ENCODE measurements at places on chromosomes 3 and 15.

DNA sequence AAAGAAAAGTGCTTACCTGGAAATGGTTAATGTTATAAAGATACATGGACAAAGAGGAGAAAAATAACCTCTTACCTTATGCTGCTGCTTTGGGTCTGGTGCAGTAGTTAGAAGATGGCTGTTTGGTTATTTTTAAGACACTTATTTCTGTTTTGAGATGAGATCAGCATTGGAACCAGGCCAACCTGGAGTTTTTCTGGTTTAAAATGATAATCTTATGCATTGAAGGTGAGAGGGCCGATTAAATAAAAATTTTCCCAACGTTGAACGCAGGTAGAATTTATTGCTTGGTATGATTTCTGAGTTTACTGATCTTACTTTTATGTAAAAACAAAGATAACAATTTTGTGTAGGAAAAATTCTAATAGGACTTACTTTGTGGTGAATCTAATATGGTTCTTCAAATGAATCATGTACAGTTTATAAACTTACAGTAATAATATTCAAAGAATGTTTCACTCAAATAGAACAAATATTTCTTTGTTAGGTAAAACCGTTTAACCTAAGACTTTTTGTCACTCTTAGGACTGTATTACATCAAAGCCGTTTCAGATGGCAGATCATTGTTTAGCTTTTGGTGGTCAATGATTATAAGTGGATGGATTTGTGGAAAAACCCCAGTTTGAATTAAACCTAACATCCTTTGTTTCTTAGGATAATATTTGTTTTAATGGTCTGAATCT, 14.9 kb downstream of the UBE2E2 start:
- no peak for DNase-seq

DNA sequence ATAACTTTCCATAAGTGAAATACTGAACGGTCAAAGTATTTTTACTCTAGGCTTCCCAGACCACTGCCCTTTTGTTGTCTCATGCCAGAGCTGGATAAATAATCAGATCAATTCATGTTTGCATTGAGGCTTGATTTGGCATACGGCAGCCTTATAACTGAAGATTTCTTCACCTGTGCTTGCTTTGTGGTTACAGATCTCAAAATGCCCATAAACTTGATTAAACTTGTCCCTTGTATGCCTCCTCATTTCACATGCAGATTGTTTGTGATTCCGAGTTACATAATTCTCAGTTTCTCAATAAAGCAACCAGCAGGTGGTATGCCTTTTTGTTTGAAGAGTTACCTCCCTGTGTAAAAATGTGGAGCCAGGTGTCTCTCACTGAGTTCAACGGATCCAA, 211.4 kb upstream of the LRIG1 start:
- DNase-seq = no peak

DNA sequence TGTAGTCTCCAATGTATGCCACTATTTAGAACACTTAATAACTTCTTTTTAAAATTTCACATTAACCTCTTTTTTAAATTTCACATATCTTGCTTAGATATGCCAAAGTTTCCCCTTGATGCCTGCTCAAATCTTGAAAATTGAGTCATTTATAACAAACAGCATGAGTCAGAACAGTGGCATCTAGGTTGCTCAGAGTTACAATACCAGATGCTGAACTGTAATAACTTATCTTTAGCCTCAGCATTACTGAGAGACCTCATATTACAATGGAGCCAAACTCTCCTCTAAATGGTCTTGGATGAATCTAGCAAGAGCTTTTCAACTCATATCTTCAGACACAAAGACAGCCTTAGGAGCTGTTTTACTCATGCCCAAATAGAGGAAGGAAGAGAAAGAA, 439.3 kb upstream of the ARPP21 start:
- no peak for DNase-seq

- DNase-seq = no peak
These were observed 429.5 kb downstream of the OCA2 start for GRCh38 chr15:27669641-27670040.

- peak; percentile 40 for DNase-seq
These were observed 76.4 kb downstream of the BBX start for GRCh38 chr3:107598926-107599771.

DNA sequence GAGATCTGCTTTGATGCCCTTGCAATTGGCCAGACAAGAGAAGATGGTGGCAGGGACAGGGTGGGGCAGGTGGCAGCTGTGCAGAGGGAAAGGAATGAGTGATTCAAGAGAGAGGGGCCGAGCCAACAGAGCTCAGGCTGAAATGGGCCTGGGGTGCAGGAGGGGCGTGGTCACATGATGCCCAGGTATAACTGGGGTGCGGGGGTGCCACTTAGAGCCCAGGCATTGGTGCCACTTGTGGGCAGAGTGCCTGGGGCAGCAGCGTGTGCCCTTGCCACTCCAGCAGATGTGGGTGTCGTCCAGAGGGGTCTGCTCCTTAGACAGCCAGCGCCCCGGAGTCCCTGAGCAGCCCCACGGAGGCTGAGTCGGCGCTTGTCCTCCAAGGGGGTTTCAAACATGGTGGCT, 88.7 kb downstream of the PLXNA1 start:
- DNase-seq = no peak

GRCh38 chr15:37375519-37375918, 275.2 kb upstream of the MEIS2 start:
- DNase-seq = no peak

DNA sequence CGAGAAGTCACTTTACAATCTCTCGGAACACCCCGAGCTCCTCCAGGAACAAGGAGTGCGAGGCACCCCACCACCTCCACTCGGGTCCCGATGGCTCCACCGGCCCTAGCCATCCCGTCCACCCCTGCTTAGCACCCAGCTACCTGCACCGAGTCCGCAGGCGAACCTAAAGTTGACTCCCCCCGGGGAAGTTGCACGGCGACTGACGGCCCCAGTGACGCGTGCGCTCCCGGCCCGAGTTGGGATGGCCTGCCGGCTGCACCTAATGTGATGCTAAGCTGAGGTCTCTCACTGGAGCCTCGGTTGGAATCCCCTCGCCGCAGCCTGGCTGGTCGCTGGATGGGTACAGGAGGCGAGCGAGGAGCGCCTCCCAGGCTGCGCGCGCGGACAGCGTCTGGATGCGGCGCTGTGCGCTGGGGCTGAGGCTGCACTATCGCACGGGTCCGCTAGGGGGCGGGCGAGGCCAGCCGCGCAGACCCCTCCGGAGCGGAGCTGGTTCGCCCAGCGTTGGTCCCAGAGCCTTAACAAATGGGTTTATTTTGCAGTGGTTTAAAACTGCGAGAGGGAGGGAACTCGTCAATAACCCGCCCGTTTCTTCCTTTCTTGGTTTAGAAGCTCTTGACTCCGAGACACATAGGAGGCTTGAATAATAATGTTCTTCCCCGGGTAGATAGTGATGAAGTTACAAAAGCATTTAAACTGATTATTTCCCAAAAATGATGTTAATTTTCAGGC, at the start of gene OXTR:
Gene OXTR (minus strand): TSS at position 526 of the 735 bp plus-strand sequence. CDS start 1,426 bp downstream, outside the sequence.
- peak; percentile 91 for DNase-seq

DNA sequence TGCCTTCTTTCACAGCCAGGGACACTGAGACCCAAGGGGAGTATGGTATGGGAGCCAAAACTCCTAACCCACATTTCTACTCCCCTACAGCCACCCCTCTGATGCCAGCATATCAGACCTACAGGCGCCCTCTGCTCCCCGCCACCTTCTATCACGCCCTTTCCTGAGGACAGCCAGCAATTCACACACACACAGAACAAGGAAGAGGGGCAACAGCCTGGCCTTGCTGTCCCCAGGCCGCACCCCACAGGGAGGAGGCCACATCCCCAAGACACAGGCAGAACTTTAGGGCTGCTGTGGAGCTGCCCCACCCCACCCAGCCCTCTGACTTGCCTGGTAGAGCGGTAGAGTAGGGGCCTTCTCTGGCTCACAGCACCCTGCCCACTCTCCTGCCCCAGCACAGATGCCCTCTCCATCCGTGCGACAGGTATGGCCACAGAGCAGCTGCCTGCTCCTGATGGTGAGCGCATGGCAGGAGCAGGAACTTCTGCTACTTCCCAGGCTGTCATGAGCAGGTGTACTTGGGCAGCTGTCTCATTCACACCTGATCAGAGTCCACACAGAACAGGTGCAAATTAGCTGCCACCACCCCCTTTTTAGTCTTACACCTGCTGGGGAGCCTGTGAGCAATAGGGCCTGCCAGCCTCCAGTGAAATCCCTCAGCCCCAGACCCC, 33.4 kb downstream of the CCDC33 start:
- no peak for DNase-seq

DNA sequence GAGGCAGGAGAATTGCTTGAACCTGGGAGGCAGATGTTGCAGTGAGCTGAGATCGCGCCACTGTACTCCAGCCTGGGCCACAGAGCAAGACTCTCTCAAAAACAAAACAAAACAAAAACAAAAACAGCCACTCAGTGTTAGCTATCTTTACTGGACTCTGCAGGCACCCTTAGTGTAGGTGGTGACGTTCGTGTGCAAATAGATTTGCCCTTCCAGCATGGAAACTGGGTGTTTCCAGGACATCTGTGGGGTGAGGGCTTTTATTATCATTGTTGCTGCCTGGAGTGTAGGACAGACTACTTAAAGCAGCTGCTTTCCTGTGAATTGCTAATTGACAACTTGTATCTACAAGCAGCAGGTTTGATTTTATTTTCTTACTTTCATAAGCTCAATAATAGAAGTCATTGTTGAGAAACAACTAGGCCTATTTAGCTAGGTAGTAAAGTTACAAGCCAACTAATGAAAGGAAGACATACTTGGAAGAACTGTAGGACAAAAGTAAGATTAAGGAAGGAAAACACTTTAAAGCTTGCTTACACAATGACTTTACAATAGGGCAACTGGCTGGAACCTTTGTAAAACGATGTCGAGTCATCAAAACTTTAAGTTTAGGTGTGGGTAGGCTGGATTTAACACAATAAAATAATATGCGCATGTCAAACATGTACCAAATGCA, 25.4 kb upstream of the SPPL2A start:
- DNase-seq = no peak

DNA sequence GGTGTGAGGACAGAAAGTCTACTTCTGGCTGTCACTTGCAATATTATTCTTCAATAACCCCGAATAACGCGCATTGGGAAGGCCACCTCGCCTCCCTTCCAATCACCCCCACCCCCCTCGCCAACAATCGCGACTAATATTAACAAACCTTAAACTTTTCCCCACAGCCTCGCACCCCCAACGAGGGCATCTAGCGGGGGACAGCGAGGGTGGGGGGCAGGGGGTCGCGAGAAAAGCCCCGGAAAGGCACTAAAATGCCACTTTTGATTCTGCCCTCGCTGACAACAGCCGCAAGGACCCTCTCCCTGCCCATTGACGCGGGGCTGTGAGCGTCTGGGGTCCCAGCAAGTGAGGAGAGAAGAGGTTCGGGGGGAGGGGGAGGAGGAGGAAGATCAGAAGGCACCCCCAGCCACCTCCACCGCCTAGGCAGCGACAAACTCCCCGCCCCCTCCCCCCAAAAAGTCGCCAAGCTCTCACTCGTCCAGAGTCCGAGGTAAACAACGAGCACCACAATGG, 868 bp downstream of the SATB1 start:
- DNase-seq = peak; percentile 31

GRCh38 chr3:127614928-127615589, 13.9 kb upstream of the PODXL2 start:
- no peak for DNase-seq

- DNase-seq = no peak
These were observed 213.7 kb upstream of the ADAMTS9 start for GRCh38 chr3:64901522-64901885.

DNA sequence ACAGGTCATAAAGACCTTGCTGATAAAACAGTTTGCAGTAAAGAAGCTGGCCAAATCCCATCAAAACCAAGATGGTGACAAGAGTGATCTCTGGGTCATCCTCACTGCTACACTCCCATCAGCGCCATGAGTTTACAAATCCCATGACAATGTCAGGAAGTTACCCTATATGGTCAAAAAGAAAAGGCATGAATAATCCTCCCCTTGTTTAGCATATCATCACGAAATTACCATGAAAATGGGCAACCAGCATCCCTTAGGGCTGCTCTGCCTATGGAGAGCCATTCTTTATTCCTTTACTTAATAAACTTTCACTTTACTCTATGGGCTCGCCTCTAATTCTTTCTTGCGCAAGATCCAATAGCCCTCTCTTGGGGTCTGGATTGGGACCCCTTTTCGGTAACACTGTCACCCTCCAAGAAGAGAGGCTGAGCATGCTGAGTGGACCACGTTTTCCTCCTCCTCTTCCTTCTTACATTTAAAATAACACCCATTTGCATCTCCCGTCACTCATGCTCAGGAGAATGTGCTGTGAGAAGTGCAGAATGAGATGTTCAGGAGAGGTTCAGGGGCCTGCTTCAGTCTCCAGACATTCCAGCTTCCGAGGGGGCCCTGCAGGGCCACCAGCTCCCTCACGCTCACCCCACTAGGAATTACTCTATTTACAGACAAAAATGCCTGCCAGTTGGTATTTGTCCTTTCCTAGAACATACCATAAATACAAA, 47.3 kb downstream of the NSMCE3 start:
- no peak for DNase-seq

- no peak for DNase-seq
These were observed 184.9 kb downstream of the ZBTB20 start for GRCh38 chr3:114962189-114962588.

DNA sequence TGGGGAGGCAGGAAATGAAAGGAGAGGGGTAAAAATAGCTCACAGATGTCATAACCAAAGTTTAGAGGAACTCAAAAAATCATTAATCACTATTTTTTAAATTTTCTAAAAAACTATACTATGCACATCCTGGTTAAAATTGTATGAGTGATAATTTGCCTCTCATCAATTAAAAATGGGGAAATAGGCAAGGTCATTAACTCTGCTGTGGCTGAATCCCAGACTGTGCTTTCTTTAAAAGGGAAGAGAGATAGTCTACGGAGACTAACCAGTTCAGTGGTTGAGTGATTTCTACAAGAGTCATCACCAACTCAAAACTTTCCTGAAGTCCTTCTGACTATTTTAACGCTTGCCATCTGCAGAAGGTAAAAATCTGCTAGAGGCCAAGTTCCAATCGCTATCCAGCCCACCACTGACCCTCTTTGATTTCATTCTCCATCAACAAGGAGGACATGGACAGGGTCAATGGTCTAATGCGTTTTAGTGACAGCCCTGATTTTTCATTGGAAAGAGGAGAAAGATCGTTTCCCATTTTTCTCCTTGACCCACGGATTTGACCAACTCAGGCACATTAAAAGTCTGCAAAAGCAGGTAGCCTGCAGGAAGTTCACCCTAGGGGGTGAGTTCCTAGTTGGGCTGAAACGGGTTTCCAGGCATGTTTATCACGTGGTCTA, 850 bp downstream of the SUCLG2 start:
- no peak for DNase-seq

DNA sequence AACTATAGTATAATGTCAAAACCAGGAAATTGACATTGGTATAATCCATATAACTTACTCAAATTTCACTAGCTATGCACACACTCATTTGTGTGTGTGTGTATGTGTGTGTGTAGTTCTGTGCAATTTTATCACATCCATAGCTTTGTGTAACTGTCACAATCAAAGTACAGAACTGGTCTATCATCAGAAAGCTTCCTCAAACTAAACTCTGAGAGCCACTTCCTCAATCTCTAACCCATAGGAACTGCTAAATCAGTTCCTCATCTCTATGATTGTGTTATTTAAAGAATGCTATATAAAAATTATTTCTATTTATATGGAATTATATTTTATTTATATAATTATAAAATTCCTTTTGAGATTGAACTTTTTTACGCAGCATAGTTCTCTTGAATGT, 18.1 kb downstream of the LNP1 start:
- no peak for DNase-seq

All from glutamatergic neuron (in vitro differentiated cells).